ENCODE measurements at places on chromosomes 11 and 22.

- DNase-seq, result no peak
These were observed 13.0 kb upstream of the UPK3A start for GRCh38 chr22:45271667-45272201.

GRCh38 chr11:46696212-46696558 lies 4.2 kb downstream of the ARHGAP1 start:
- no peak for DNase-seq

DNA sequence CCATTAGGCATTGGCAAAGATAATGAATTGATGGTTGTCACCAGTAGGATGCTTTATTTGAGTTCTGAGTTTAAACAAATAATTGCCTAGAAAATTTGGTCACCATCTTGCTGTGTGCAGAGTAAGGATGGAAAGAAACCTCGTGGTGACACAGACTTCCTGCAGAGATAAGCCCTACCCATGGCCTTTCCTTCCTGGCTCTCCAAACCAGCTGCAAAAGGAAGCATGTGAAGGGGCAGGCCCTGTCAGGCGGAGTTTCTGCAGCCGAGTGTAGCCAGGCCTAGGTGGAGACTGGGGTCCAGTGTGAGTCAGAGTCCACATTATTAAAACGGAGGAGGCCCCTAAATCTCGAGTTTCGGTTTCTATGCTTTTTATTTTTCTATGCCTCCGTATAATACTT lies 83.1 kb upstream of the ADSL start:
- DNase-seq, result no peak

DNA sequence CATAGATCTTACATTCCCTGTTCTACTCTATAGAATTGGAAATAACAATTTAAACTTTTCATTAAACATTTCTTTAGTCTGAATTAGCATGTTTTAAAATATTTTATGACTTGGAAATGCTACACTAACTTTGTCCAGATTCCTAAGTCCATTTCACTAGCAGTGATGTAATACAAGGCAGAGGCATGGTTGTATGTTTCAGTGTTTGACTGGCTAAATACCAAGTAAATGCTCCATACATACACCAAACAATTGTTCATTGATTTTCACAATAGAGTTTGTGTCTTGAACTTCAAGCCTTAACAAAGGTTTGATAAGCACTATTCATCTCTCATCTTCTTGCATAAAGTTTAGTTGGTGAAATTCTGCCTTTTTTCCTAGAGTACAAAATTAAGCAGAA lies 13.5 kb downstream of the ZBED5 start:
- DNase-seq, result no peak

GRCh38 chr11:47143322-47143721 lies 33.4 kb downstream of the ARFGAP2 start:
- DNase-seq, result peak; percentile 64

- DNase-seq, result no peak
These were observed 26.4 kb downstream of the BMAL1 start for GRCh38 chr11:13303668-13304649.

GRCh38 chr11:15229069-15229468 lies 114.3 kb downstream of the INSC start:
- DNase-seq, result no peak

- peak; percentile 17 for DNase-seq
These were observed 13.0 kb downstream of the CLPB start for GRCh38 chr11:72421351-72421750.

DNA sequence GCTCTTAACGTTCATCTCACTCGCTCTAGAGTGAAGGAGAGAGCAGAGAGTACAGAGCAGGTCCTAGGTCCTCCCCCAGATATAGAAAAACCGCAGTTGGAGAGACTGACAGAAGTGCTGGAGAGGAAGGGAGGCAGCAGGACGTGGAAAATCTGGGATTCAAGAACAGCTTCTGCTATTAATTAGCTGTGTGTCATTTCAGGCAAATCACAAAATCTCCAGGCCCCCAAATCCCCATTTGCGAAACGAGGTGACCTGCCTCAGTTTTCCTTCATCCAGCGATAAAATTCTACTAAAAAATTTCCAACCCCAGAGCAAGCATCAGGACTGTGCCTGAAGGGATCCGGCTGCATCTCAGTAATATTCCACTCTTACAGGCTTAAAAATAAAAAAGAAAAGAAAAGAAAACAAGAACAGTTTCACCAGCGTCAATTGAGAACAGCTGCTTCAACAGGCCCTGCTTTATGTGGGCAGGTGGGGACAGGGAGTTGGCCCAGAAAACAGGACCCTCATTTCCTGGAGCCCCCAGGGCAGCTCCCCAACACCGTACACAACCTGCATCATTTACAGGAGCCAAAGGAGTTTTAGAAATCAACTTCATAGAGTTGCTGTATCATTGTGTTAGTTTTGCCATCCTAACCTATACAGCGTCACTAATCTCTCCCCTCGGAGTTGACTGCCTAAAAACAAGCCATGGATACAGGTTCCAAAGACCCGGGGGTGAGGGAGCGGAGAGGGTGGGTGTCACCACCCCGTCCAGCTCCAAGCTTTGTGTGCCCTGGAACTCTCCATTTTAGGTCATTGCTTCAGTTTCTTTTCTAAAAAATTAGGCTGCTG lies 2.3 kb upstream of the MALAT1 start:
- no peak for DNase-seq

GRCh38 chr11:108319541-108320145 lies 96.8 kb downstream of the ATM start:
- peak; percentile 60 for DNase-seq

DNA sequence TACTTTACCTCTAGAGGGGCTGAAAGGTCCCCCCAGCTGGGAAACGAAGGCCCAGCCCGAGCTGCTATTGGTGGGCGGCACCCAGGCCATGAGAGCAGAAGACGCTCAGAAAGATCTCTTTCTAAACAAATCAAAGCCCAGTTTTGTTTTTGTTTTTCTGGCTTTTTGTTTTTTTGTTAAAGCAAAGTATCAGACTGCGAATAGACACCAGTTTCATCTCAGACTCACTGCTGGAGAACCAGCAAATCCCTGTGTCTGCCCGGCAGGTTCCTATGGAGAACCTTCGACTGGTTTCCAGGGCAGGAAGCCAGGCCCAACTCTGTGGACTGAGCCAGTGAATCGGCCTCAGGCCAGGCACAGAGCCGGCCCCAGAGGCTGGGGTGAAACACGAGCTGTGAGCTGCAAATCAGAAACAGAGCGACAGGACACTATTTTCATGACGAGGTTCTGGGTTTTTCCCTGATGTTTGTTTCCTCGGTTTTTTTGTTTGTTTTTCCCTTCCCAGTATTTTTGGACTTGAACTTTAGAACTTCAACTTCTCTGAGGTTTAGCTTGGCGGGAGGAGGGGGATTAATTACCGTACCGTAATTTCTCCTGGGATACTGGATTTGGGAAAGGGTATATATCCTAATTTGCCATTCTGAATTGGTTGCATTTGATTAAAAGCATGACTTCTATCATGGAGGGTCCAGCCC lies 16.0 kb upstream of the B4GALNT4 start:
- no peak for DNase-seq

Measured in mammary epithelial cell (primary cell).